ENCODE measurements at places on chromosomes 11 and 22.
A peak's percentile ranks its signal among the peaks of the same experiment; 100 is the strongest.

- no peak for DNase-seq
Observed at GRCh38 chr11:944711-945470, 19.2 kb downstream of the AP2A2 start.

DNA sequence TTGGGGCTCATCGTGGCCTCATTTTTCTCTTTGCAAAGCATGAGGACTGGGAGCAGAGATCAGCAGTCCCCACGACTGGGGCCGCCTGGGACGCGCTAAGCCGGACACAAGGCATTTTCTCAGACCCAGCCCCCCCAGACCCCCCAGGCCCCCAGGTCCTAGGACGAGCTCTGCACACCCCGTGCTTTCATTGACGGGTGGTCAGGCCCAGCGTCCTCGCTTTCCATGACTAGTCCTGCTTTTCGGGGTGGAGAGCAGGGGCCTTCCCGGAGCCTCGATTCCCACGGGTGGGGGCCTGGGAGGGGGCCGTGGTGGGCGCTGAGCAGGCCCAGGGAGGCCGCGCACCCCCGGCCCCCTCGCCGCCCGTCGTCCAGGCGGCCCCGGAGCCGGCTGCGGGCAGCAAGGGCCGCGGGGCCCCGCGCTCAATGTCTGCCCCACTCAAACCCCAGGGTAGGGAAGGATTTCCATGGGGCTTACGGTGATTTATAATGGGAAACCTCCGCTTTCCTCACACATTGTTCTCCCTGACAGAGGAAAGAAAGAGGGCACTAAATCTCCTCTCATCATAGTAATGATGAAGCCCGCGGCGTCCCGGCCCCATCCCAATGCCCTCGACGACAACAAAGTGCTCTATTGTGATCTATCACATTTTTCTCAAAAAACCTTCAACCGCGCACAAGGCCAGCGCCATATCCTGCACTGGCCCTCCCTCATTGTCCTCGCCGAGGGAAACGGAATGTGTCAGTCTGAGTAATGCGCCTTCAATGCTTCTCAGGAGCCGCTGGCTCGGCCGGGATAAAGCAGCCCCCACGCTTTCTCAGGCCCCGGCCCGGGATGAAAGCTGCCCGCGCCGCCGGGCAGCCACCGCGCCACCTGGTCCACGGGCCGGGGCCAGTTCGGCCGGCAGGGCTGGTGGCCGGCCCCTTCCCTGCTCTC lies 10.4 kb upstream of the LINC01488 start:
- no peak for DNase-seq

- DNase-seq = no peak
Observed at GRCh38 chr11:76699451-76700091, 29.0 kb upstream of the LRRC32 start.

GRCh38 chr11:77518471-77518870 lies 44.6 kb upstream of the PAK1 start:
- no peak for DNase-seq

DNA sequence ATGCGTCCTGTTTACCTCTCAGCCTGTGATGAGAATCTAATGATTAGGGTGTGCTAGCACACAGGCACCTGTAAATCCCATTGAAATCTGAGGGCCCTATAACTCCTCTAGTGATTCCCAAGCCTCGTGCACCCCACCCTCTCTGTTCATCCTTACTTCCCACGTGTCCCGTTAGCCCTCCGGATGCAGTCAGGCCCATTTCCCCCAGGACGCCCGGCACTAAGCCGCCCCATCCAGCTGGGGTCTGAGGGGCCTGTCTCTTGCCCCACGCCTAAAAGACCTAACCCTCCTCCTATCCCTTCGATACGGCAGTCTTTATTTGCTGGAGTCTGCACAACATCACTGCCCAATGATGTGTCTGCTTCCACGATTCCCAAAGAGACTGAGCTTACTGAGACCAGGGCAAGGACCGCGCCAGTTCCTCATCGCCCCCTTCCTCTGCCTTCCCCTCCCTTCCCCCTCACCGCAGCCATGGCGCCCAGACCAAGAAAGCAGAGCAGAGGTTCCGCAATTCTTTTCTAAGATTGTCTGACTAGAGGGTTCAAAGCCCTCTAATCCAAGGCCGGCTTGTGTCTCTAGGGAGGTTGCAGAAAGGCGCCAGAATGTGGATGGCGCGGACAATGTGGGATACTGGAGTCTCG lies 1.1 kb upstream of the FADS2 start:
- DNase-seq = no peak

DNA sequence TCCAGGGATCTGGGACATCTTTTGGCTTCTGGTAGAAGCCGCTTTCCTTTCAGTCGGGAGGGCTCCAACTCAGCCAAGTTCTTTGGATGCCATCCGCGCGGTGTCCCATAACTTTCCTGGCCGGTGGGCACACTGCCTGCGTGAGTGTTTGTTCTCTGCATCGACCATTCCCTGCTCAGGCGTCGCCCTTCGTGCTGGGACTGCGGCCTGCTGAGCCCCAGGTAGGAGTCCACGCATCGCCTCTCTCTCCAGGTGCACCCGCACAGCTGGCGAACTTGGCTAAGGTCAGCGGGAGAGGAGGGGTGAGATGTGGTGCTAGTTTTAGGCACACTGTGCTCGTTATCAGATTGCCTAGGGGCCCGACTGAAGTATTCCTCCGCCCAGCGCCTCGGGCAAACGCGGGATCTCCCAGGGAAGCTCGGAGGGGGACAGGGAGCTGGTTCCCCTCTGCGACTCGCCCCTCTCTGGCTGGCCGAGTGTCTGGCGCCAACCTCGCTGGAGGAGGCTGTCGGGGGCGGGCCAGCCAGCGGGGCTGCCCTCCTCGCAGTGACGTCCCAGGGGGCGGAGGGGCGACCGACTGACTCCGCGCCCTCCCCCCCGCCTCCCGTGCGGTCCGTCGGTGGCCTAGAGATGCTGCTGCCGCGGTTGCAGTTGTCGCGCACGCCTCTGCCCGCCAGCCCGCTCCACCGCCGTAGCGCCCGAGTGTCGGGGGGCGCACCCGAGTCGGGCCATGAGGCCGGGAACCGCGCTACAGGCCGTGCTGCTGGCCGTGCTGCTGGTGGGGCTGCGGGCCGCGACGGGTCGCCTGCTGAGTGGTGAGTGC lies at the start of gene LAYN:
LAYN (plus strand) TSS at position 607 of the 823 bp plus-strand sequence; CDS start at position 731, 124 bp downstream.
- DNase-seq = no peak

DNA sequence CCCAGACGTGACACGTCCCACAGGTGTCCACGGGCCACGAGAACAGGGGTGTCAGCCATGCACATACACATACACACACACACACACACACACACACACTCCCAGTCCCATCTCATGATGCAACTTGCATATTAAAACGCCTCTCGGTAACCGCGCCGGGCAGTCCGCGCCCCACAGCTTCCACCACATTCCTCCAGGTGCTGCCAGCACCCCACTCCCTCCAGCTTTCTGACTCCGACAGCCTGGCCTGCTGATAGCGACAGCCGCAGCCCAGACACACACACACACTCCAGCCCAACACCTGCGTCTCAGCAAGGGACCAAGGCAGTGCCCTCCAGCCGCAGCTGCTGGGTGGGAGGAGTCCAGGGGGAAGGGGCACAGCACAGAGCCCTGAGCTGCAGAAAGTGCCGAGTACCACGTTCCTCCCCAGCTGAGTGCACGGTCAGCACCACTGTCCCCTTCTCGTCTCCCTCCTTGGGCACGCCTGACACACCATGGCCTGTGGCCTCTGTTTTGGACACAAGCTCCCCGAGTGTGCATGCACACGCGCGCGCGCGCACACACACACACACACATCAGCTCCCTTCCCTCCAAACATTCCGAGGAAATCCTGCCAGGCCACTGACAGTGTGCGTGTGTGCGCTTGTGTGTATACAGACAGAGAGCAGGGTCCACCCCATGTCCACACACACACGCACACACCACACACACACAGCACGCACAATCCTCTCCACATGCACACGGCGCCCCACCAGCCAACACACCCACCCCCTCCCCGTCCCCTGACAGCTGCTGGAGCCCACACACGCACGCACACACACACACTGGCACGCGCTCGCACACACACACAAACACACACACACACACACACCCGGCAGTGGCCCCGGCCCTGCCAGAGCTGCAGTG lies 1.2 kb downstream of the ELFN2 start:
- peak; percentile 82 for DNase-seq

DNA sequence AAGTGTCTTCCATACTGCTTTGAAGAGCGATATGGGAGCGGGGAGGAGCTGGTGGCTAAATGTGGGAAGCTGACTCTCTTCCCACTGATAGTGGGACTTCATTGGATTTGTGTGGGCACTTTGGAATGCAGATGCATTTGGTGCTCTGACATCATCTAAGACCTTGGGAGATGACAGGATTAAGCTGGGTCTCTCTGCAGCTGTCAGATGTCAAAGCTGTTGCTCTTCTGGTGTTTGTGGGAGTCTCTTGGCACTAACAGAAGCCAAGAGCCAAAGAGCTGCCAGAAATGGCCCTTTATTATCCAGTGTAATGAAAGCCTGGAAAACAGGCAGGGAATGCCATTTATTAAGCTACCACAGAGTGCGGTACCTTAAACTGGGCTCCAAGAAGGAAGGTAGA lies 20.6 kb downstream of the GRAMD1B start:
- no peak for DNase-seq

- peak; percentile 69 for DNase-seq
Observed at GRCh38 chr11:17263769-17264168, 12.8 kb upstream of the NUCB2 start.

GRCh38 chr11:74179234-74180052 lies 8.4 kb downstream of the PPME1 start:
- no peak for DNase-seq

DNA sequence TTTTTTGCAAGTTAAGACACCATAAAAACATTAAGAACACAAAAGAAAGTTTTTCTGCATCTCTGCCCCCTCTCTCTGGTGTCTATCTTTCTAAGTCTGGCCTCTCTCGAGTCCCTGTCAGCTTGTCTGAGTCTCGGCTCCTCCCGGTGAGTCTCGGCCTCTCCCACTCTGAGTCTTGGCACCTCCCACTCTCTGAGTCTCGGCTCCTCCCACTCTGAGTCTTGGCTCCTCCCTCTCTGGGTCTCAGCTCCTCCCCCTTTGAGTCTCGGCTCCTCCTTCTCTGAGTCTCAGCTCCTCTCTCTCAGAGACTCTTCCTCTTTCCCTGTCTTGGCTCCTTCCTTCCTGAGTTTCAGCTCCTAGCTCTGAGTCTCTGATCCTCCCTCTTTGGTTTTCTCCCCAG lies 72.5 kb upstream of the AMPD3 start:
- no peak for DNase-seq

- DNase-seq = peak; percentile 11
Observed at GRCh38 chr11:132576706-132577105, 955.6 kb downstream of the OPCML start.

- DNase-seq = no peak
Observed at GRCh38 chr22:44311855-44312170, 938 bp downstream of the SHISAL1 start.

GRCh38 chr22:26360169-26360885 lies 68.7 kb upstream of the ASPHD2 start:
- peak; percentile 62 for DNase-seq

- DNase-seq = no peak
Observed at GRCh38 chr11:121372671-121373429, 79.3 kb upstream of the SORL1 start.

DNA sequence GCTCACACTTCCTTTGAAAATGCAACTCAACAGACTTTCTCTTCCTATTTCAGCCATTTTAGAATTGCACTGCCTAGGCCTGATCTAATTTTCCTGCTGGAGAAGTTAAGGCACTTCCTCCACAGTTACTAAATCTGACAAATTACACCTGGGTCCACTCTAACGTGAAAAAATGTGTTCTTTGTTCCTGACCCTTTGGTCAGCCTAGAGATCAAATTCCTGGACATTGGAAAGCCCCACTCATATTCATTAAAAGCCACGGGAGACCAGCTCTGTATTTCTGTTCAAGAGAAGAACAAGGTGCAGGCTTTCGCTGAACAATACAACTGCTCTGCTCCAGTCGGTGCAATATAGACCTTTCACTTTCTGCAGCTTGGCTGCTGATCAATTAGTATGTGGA lies 96.6 kb downstream of the MPPED2 start:
- no peak for DNase-seq

- no peak for DNase-seq
Observed at GRCh38 chr22:40571887-40572286, 64.6 kb downstream of the MRTFA start.

DNA sequence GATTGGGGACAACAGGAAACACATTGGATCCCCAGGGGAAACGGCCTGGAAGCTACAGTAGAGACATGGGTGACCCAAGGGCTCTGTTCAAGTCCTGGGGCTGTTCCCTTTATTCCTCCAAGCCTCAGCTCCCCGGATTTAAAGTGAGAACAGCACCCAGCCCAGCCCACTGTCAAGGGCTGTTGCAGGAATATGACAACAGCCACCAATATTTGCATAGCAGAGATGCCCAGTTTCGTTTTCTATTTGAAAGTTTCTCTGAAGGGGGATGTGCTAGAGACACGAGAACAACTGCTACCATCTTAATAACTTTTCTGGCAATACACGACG lies 81.1 kb upstream of the WNT7B start:
- peak; percentile 63 for DNase-seq

DNA sequence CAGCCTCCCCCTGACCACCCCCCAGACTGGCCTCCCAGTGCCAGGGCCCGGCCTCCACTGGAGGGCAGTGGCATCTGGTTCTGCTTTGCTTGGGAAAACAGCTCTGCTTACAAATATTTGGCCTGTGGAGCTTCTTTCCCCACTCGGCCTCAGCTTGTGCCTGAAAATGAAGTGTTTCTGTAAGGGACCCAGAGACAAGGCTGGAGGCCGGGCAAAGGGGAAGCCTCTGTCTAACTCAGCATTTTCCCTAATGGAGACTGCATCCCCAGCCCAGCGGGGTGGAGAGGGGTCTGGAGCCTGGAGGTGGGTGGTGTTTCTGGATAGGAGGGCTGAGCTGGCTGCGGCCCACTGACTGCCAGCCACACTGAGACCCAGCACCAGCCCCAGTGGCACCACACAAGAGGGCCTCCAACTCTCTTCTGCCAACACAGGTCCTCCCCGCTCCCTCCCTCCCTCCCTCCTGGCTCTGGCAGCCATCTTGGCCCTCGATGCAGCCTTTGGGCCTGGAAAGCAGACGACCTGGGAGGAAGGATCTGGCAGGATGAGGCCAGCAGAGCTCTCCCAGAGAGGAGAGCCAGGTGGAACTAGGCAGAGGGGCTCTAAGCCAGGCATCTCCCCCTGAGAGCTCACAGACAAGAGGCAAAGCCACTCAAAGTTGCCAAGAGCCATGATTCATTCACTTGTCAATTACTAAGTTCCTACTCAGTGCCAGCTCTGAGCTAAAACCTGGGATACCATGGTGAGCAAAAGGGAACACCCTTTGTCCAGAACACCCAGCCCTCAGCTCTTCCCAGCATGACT lies 77.1 kb upstream of the CD82 start:
- no peak for DNase-seq

DNA sequence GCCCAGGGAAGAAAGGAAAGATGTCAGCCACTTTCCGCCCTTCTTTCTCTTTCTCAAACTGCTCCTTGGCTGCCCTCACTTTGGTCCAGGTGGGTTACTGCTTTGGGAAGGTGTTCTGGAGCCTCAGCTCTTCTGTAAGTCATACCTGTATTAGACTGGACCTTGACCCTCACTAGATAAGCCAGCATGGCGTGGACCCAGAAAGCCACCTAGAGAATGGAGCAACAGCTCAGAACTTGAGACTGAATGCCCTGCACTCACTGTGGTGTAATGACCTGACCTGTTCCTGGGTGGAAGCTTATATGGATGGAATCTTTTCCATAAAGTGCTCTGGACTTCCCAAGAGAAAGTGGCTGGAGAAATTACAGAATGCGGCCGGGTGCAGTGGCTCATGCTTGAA lies 15.6 kb downstream of the ACP2 start:
- no peak for DNase-seq
